ENCODE measurements at places on chromosomes 5 and 9.
A peak's percentile ranks its signal among the peaks of the same experiment; 100 is the strongest.

DNA sequence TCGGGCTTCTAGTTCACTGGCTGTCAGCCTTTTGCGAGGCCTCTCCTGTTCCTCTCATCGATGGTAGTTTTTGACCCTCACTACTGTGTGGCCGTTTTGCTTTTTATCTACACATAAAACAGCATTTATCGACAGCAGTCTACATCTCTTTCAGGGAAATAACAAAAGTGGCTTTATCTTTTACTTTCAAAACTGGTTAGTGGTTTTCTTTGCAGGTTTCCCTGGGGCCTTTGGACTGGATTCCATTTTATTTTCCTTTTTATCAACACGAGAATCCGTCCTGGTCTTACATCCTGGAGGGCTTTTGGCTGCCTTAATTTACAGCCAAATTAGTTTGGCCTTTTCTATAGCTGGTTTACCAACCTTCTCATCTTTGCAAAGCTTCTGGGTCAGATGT, 793 bp upstream of the PKD2L2 start:
- no peak for DNase-seq

DNA sequence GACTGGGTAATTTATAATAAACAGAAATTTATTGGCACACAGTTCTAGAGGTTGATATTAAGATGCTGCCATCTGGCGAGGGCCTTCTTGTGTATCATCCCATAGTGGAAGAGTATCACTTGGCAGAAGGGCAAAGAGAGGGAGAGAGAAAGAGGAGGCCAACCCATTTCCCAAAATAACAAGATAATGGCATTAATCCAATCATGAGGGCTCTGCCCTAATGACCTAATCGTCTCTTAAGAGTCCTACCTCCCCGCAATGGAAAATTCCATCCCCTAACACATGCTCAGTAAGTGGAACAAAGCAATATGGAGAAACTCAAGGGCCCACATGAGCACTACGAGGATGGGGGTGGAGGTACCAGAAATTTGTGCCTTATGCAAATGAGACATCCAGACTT, 17.6 kb upstream of the VDAC1 start:
- DNase-seq, result no peak

- no peak for DNase-seq
Measured at GRCh38 chr5:115372146-115372545, 75.7 kb upstream of the CCDC112 start.

GRCh38 chr5:64690417-64691151, at the start of gene SHISAL2B:
TSS of gene SHISAL2B (plus strand) at chr5:64690503. CDS start at chr5:64690624, 121 bp downstream.
- no peak for DNase-seq

DNA sequence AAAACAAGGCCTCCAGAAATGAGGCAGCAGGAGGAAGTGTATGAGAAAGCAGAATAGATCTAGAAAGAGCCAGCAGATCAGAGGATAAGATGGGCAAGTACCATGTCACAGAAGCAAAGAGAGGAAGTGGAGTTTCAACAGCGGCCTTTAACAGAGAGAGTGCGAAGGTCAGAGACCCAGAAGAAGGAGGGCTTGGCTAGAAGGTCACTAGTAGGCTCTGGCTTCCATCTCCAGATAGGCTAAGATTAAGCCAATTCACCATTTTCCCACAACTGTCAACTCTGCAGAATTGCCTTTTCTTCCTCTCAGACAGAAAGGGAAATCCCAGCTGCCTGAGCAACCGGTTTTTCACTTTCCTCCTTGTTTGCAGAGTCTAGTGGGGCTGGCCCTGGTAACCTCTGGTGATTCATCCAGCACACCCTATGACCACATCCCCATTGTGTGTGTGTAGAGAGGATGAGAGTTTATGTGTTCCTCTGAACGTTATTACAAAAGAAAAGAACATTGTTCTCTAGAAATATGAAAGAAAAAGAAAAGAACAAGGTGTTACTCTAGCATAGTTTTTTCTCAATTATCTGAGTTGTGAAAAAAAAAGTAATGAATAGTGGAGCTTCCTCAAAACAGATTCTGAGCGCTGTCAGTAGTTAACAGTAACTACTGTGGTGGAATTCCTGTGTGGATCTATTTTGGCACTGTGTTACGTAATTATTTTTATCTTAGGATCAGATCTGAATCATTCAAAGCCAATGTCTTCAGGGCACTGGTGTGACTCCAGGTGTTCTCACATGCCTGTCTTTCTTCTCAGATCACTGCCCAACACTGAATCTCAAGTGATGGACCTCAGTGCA, 220.4 kb downstream of the ARRDC3 start:
- peak; percentile 17 for DNase-seq

GRCh38 chr5:17217493-17218352, at the start of gene BASP1:
TSS of gene BASP1 (plus strand) at chr5:17217631. CDS start at chr5:17275217, 57,586 bp downstream.
- DNase-seq, result no peak

GRCh38 chr5:110371725-110372041, 354.8 kb downstream of the TMEM232 start:
- no peak for DNase-seq

GRCh38 chr9:82188817-82189216, 200.2 kb downstream of the SPATA31D1 start:
- DNase-seq, result no peak

Measured in stimulated activated CD8-positive, alpha-beta memory T cell treated with anti-CD3 and anti-CD28 coated beads, Interleukin-4, amount 100 ng/mL, for 4 hours (primary cell).